ENCODE measurements at places on chromosomes 2 and 18. TPM values are rescaled to one million over a fixed set of nuclear protein-coding genes. Genes with fewer than 3 reads are reported as not detected.

Gene IL1F10
- not detected for total RNA-seq

Gene NCKAP5
- not detected for total RNA-seq

DNA sequence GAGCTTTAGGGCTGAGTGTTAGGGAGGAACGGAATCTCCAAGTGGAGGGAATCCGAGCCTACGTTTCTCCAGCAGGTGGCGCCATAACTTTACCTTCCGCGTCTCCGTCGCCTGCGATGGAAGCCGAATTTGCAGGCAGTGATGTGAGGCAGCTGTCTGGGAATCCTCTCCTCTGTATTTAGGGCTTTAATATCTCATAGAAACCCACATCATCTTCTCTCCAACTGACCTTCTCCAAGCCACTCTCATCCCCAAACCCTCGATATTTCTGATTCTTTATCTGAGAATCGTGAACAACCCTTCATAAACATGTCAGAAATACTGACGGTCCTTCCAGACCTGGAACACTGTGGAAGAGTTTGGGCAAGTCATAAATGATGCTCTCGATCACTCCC, 27.5 kb downstream of the SIX2 start:
- peak; percentile 67 for DNase-seq

DNA sequence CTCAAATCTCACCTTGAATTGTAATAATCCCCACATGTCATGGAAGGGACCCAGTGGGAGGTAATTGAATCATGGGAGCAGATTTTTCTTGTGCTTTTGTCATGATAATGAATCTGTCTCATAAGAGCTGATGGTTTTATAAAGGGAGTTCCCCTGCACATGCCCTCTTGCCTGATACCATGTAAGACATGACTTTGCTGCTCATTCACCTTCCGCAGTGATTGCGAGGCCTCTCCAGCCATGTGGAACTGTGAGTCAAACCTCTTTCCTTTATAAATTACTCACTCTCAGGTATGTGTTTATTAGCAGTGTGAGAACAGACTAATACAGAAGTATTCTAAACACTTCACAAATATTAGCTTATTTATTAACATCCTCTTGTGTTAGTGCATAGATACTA, 516.7 kb downstream of the LRRTM4 start:
- no peak for DNase-seq

Gene PDE1A
- not detected for total RNA-seq

Gene RNF125
- total RNA-seq = 26.1 TPM

Gene KCNK3
- not detected for total RNA-seq

Gene SOCS6
- total RNA-seq = 0.79 TPM

- no peak for DNase-seq
These were observed 2.1 kb downstream of the CERS6 start for GRCh38 chr2:168458139-168458538.

GRCh38 chr2:58098254-58099095, 51.9 kb downstream of the VRK2 start:
- DNase-seq = no peak

Gene MYO1B
- 4.3 TPM for total RNA-seq

Gene TUBB8B
- total RNA-seq = not detected

GRCh38 chr2:69764286-69765095, 22.6 kb downstream of the ANXA4 start:
- DNase-seq = no peak

GRCh38 chr2:168962636-168963035, 61.5 kb downstream of the G6PC2 start:
- no peak for DNase-seq

Gene CD28
- 35.7 TPM for total RNA-seq

Gene RNF152
- total RNA-seq = not detected

DNA sequence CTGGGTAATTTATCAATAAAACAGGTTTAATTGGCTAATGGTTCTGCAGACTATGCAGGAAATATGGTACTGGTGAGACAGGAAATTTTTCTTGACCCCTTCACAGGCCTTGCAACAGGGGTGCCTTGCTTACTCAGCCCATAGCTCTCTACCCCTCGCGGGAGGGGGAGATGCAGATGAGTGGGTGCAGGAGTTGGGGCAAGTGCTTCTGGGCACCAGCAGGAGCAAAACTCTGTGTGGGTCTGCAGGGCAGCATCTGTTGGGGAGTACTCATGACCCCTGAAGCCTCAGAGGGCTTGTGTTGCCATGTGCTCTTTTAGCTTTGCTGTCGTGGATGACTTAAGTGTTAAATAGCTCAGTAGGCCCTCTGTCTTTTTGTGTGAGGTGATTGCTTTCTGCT, 48.6 kb downstream of the GULP1 start:
- no peak for DNase-seq

DNA sequence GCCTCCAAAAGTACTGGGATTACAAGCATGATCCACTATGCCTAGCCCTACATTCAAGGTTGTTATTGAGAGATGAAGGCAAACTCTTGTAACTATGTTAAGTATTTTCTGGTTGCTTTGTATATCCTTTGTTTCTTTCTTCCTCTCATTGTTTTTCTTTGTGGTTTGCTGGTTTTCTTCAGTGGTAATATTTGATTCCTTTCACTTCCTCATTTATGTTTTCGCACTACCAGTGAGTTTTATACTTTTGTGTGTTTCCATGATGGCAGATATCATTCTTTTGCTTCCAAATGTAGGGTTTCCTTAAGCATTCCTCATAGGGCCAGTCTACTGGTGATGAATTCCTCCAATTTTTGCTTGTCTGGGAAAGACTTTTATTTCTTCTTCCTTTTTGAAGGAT, 90.2 kb downstream of the NCK2 start:
- DNase-seq = no peak

GRCh38 chr2:206115026-206115578, 29.1 kb upstream of the INO80D start:
- no peak for DNase-seq

Gene SLC38A11
- total RNA-seq = not detected

DNA sequence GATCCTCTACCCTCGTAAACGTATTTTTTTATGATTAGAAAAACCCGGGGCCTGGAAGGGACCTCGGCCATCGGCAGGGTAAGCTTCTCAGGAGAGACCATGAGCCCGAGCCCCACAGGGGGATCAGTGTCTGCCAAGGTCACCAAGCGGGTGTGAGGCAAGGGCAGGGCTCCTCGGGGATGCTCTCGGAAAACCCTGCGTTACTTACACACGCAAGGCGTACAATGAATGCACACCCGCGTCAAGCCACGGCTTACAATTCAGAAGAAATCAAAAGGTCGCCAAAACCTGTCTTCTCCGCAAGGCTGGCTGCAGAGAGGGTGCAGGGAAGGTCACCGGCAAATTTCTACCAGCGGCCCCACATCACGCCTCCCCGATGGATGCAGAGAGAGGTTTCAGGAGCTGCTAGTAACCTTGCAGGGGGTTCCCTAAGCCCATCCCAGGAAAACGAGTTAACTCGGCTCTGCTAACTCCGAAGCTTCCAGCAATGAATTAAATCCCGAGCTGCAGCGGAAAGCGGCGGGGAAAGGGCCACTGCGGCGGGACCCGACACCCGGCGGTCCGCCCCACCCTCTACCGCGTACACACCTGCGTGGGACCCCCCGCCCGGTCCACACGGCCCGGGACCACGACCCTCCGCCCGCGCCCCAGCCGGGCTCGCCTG, 638 bp downstream of the ST3GAL5 start:
- DNase-seq = peak; percentile 56

Gene C1QL2
- total RNA-seq = not detected

DNA sequence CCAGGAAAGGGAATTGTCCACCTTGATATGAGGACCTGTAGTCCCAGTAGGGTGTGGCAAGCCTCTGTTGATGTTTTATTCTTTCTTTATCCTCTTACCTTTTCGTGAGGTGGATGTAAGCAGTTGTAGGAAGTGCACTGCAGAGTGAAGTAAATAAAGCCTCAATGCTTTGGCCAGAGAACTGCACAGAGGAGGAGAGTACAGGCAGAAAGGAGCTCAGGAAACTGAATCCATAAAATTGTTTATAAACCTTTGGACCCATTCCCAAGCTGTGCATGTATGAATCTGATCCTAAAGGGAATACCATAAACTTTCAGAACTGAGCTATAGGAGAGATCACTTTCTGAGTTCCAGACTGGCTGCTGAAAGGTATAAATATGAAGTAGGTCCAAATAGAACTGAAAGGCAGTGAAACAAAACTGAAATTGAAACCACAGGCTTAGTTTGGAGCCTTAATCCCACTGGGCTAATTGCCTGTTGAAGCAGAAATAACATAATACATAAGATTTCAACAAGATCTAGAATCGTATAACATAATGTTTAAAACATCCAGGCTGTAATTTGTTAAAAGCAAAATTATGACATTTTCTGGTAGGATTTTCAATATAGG, 17.9 kb upstream of the SLC9A4 start:
- no peak for DNase-seq

DNA sequence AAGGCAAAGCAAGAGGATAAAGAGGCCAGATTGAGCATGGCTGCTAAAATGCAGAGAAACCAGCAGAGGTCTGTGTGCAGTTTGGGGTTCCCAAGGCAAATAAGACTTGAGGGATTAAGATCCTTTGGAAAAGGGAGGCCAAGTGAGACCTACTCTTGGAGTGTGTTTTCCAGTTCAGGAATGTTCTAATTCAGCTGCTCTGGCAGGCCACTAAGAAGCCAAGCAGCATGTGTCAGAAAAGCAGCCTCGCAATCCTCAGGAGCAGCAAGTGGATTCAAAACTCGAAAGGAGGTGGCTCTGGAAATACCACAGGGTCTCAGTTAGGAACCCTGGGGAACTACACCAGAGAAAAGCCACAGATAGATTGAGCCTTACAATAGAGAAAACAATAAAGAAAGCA, 569.2 kb downstream of the METTL4 start:
- DNase-seq = no peak

GRCh38 chr18:59961070-59961469, 61.3 kb downstream of the PMAIP1 start:
- DNase-seq = no peak

DNA sequence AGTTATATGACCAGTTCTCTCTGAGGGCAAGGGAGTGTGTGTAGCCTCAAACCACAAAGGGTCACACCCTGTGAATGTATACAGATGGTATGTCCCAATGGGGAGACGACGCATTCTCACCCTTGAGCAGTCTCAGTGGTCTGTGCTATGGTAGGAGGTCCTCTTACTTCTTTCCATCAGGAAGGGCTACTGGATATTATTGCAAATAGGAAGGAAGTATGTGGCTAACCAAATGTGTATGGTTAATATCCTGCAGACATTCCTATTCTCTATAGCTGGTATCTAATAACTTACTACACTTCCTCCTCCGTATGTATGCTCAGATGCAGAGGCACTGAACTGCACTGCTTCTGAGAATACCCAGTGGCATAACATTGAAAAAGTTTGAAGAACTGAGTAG, 306.7 kb upstream of the CCDC68 start:
- DNase-seq = no peak

DNA sequence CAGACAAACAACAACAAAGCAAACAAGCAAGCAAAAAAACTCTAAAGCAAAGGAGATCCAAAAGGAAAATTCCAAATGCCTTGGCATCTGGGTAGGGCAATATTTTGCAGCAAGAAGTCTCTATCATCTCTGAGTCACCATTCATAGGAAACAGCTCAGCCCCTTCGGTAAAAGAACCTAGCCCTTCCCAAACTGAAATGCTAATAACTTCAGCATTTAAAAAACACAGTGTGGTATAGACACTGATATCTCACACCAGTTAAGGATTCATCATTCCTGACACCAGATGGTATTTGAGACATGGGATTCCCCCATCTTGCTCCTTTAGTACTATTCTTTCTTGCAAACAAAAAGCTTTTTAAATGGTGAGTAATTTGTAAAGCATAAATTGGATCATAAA, 491.8 kb downstream of the TXNL1 start:
- no peak for DNase-seq

DNA sequence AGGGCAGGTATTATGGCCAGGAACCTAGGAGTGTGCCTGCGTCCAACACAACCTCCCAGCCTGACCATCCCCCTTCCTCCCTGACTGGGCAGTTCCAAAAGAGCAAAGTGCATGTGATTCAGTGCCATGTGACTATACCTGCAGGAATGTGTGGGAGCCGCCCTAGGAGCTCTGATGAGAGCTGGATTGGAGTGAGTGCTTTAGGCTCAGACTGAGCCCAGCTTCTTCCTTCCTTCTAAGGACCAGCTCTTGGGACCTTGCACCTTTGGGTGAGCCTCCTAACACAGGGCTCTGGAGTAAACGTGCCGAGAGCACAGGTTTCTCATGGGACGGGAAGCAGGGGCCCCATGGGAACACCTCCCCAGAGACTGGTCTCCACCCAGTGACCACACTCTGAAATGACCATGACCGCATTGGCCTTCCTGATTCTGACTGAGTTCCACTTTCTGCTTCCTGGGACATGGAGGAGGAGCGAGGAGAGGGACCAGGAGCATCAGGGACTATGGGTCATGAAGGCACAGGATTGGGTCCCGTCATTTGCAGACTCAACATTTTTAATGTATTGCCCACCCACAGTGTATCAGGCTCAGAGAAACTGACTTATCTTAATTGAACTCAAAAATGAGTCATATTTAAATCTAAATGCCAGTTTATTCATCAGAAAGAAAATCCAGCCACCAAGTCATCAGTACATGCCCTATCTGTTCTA, 87.8 kb upstream of the BCL2L11 start:
- no peak for DNase-seq

Gene C2orf15
- total RNA-seq = 0.58 TPM

DNA sequence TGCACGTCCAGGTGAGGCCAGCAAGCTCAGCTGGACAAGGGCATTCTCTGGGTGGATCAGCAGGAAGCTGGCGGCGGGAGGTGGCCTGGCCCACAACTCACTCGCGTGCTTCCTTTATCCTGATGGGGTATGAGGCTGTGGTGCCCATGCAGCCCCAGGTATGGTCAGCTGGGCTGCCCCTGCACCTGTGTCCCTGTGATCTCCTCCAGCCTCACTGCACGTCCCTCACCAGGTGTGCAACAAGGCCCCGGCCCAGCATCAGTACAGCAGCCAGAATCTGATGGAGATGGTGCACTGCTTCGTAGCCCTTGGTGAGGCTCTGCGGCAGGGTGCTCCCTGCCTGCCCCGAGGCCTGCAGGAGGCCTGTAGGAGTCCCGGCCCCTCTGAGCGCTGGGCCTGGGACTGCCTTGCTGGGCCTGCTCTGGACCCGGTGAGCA, 17.6 kb downstream of the MROH2A start:
- peak; percentile 31 for DNase-seq

- no peak for DNase-seq
These were observed 1730.8 kb upstream of the CELF4 start for GRCh38 chr18:39296293-39296888.

Gene TTN
- 11.5 TPM for total RNA-seq

DNA sequence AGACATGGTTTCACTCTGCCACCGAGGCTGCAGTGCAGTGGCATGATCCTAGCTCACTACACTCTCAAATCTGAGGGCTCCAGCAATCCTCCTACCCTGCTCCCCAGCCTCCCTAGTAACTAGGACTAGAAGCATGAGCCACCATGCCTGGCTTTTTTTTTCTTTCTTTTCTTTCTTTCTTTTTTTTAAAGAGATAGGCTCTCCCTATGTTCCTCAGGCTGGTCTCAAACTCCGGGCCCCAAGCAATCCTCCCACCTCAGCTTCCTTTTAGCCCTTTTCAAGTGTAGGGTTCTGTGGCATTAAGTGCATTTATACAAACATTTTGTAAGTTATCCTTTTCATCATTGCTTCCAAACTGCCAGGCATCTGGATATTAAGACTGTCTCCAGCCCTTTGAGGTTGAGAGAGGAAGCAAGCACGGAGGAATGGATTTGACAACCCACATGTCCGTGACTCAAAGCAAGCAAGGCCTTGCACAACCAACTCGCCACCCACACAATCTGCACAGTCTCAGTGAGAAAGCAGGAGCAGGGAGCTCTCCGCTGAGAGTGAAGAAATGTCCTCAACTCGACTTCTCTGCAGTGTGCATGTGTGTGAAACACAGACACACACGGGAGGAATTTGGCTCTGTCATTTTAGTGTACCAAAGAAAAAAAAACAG, 65.6 kb downstream of the ATP8B1 start:
- DNase-seq = no peak

- DNase-seq = no peak
These were observed 304.5 kb downstream of the NDUFA10 start for GRCh38 chr2:239720361-239721360.

Measured in activated CD8-positive, alpha-beta memory T cell treated with anti-CD3 and anti-CD28 coated beads, Interleukin-2, amount 10 ng/mL, durations not matched to agents 7 days and 5 days (primary cell).